SJSA1 (cell line): ENCODE measurements at places on chromosomes 1 and 21. TPM values are rescaled to one million over a fixed set of nuclear protein-coding genes. Genes with fewer than 3 reads are reported as not detected.

DNA sequence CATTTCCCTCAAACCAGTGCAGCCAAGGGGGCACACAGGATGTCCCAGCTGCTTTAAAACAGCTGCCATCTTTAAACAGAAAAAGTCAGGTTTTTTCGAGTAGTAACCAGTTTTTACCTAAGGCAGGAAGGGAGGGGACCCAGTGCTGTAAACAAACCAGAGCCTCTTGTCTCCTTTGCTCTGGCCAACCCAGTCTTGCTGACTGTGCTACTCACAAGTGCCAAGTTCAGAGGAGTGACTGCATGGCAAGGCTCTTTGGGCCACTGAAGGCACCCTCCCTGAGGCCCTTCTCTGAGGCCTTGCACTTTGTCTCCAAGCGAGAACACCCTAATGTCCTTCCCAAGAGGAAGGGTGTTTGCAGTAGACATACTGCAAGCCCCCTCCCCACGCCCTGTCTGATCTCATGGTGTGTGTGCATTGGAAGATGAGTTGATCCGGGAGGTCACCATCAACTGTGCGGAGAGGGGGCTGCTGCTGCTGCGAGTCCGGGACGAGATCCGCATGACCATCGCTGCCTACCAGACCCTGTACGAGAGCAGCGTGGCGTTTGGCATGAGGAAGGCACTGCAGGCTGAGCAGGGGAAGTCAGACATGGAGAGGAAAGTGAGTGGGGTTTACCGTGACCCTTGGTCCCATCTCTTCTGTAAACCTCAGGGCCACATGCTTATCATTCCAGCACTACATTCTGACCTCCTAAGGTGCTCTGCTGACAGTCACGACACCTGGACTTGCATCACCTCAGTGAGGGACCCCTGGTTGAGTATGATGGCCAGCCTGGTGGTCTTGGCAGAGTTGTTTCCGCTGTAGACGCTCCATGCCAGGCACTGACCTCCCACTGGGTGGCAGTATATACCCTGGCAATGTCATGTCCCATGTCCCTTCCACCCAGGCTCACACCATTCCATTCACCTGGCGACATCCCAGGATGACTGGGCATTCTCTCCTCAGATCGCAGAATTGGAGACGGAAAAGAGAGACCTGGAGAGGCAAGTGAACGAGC, 4.7 kb downstream of the DNALI1 start:
- H3K27ac ChIP-seq = no peak overlapping the region
- no peak overlapping the region for H3K4me3 ChIP-seq
- peaks cover 19% of the 10 kb centered on the region for H3K36me3 ChIP-seq
- peak; percentile 54 for DNase-seq

DNA sequence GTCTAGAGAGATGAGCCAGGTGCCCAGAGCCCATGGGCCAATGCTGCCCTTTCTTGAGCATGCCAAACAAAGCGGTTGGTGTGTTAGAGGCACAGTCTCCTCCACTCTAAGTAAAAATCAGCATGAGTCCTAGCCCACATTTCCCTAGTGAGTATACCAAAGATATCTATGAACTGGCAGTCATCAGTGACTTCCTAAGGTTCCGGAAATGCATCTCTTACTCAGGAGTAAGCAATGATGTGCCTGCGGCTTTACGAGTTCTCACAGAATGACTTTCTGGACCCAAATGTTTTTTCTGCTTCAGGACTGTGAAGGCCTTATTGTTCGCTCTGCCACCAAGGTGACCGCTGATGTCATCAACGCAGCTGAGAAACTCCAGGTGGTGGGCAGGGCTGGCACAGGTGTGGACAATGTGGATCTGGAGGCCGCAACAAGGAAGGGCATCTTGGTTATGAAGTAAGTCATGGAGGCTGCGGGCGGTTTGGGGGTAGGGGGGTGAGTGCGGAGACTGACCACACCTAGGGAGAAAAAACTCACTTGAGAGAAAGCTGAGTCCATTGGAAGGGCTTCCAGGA, 9.2 kb downstream of the PHGDH start:
- no peak for DNase-seq
- no peak overlapping the region for H3K27ac ChIP-seq
- no peaks in the 10 kb centered on the region for H3K36me3 ChIP-seq

GRCh38 chr1:20248971-20249612, 41.6 kb upstream of the VWA5B1 start:
- no peak overlapping the region for H3K4me3 ChIP-seq
- no peak overlapping the region for H3K27ac ChIP-seq
- no peak for DNase-seq

- no peak overlapping the region for H3K4me3 ChIP-seq
- H3K36me3 ChIP-seq = no peaks in the 10 kb centered on the region
- no peaks in the 10 kb centered on the region for H3K27me3 ChIP-seq
- no peak for DNase-seq
- no peaks in the 10 kb centered on the region for H3K4me1 ChIP-seq
- H3K27ac ChIP-seq = no peak overlapping the region
Observed at GRCh38 chr1:31383967-31384366, 11.1 kb upstream of the FABP3 start.

GRCh38 chr1:78622548-78622947, 2.3 kb downstream of the IFI44L start:
- no peaks in the 10 kb centered on the region for H3K36me3 ChIP-seq
- H3K27ac ChIP-seq = no peak overlapping the region
- no peak for DNase-seq
- H3K4me1 ChIP-seq = peaks cover 24% of the 10 kb centered on the region
- H3K4me3 ChIP-seq = no peak overlapping the region

GRCh38 chr1:191912517-191912916, 245.7 kb upstream of the RGS18 start:
- H3K36me3 ChIP-seq = no peaks in the 10 kb centered on the region
- no peak for DNase-seq
- no peak overlapping the region for H3K4me3 ChIP-seq
- H3K4me1 ChIP-seq = no peaks in the 10 kb centered on the region
- H3K27ac ChIP-seq = no peak overlapping the region

ANKRD34A gene
- total RNA-seq = 0.13 TPM in 1 of 2 replicates, not detected in the other

SLFNL1 gene
- 0.03 TPM in 1 of 2 replicates, not detected in the other for total RNA-seq
